ENCODE measurements at places on chromosomes 2 and 18.

DNA sequence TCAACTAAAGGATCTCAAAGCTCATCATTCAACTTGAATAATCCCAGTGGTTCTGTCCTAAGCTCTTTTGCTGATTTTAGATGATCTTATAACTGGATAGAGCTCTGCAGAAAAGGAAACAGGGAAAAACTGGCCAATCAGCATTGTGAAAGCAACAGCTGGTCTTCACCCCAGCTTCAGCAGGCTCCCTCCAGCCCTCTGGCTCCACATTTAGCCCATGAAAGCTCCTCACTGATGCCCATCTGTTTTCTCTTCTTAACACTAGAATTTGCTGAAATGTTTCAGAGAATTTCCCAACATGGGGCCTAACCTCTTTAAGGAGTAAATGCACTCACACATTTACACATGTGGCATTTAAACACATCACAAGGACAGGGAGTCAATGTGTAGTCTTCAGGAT is 223.3 kb downstream of the CNTNAP5 start:
- no peak for DNase-seq

DNA sequence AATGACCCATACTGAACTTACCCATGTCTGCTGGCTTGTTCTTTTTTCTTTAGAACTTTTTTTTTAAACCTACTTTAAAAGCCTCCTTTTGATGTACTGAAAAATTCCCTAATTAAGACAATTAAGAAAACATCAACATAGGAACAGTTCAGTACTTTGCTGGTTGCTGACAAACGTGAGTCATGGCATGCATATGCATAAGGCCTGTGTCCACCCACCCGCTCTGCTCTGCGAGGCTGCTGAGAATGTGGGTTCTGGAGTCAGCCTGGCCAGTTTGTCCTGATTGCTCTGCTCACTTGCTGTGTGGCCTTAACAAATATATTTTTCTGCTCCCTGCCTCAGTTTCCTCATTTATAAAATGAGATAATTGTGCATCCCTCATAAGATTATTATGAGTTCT is 27.3 kb downstream of the LAMA3 start:
- no peak for DNase-seq

DNA sequence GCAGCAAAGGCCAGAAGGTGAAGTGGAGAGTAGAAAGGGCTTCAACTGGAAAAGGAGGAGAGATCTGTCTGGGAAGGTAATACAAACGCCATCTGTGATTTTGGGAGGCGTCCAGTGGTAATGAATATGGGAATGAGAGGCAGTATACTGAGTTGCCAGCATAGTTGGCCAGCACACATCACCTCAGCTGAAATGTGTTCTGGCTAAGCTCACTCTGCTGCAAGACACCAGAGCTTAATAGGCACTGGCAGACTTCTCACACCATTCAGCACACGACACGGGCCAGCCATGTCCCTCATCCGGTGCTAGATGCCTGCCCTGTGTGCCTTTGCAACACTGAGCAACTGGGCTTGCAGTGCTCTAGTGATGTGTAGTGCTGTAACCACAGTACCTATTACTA is 277.1 kb downstream of the PIEZO2 start:
- DNase-seq, result no peak

DNA sequence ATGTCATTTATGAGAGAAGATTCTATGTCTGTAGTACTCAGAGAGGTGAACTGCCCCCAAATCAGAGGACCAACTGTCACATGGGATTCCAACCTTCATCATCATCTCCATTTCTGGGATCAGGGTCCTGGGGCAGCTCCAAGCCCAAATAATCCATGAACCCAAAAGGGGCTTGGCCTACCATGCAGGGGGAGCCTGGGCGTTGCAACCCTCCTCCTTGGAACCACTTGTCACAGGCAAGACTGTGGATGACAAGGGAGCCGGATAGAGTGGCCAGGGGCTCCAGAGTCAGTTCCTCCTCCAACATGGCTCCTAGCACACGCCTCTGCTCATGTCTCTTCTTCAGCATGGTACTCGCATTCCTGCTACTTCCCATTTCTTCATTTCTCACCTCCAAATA is 7.9 kb downstream of the CTLA4 start:
- DNase-seq, result peak; percentile 52

GRCh38 chr2:71893646-71894045 is 254.0 kb downstream of the CYP26B1 start:
- DNase-seq, result no peak

GRCh38 chr2:202009581-202009980 is 24.1 kb upstream of the FZD7 start:
- DNase-seq, result no peak

DNA sequence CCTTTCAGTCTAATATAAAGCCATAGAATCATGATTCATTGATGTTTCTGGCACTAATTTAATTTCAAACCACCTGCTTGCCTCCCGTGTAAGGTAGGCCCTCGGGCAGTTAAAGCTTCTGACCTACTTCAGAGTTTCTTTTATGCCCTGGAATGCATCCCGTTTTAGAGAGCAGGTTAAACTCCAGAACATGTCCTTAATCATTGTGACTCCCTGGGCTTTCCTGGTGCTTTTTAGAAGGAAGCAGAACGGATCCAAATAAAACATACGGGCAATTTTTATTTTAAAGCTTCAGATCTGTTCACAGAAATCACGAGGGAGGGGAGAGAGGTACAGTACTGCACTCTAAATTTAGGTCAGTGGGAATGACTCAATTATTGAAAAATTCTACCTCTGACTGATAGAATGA is 134.8 kb downstream of the GCA start:
- no peak for DNase-seq

DNA sequence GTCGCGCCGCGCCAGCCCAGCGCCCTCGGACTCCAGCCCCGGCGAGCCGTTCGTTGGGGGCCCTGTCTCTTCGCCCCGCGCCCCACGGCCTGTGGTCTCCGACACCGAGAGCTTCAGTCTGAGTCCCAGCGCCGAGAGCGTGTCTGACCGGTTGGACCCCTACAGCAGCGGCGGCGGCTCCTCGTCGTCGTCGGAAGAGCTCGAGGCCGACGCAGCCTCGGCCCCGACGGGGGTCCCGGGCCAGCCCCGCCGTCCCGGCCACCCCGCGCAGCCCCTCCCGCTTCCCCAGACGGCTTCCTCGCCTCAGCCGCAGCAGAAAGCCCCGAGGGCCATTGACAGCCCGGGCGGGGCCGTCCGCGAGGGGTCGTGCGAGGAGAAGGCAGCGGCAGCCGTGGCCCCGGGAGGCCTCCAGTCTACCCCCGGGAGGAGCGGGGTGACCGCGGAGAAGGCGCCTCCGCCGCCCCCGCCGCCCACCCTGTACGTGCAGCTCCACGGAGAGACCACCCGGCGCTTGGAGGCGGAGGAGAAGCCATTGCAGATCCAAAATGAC is 1.4 kb downstream of the PHLPP1 start:
- peak; percentile 45 for DNase-seq

DNA sequence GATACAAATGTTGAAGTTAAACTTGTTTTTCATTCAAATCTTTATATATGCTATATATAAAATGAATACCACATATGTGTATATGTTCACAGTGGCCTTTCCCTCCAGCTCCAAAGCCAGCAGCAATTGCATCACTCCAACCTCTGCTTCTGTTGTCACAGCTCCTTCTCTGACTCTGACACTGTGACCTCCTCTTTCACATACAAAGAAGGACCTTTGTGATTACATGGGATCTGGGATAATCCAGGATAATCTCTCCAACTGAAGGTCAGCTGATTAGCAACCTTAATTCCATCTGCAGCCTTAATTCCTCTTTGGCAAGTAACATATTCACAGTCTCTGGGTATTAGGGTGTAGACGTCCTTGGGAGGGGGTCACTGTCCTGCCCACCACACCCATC is 8.4 kb downstream of the FLACC1 start:
- DNase-seq, result no peak

DNA sequence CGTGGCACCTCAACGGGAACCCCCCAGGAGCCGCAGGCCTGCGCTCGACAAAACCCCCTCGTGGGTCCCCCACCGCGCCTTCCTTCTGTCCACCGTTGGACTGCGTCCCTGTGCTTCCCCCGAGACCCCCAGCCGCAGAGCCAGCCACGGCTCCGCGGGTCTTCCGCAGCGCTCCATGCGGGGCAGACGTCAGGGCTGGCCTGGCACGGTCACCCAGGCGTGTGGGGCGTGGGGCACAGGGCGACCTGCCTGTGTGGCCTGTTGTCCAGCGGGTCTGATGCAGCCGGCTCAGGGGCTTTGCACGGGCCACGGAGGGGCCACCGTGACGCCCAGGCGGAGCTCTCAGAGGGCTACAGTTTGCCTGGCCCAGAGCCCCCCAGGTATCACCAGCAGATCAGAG is 11.0 kb downstream of the NFATC1 start:
- no peak for DNase-seq

GRCh38 chr2:65204461-65205210 is 23.0 kb upstream of the ACTR2 start:
- DNase-seq, result no peak

DNA sequence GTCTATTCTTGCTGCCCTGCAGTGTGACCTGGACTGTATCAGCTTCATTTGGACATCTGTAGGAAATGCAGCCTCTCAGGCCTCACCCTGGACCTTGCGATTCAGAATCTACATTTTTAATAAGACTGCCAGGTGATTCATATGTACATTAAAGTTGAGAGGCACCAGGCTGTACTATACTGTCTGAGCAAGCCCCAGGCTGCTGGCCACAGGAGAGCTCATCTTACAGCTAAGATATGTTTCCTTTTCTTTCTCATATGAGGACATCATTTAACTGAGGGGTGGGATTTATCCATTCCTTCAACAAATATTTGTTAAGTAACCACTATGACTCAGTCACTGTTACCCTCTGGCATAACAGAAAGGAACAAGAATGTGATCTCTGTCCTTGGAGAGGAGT is 78.2 kb upstream of the GCFC2 start:
- DNase-seq, result no peak

DNA sequence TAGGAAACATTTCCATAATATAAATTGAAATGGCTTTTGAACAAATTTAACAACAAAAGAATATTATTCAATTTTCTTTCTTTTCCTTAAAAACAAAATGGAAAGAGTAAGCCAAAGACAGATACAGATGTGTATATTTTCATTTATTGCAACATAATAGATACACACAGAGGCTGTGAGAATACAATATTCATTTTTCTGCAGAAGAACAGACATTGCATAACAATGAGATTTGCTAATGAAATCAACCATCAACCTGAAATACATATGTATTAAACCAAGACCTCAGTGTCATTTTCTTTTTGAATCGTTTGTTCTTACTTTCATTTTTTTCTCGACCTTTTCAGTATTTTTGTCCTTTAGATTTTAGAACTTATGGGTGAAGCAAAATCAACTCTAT is 95.1 kb downstream of the BAZ2B start:
- DNase-seq, result no peak

DNA sequence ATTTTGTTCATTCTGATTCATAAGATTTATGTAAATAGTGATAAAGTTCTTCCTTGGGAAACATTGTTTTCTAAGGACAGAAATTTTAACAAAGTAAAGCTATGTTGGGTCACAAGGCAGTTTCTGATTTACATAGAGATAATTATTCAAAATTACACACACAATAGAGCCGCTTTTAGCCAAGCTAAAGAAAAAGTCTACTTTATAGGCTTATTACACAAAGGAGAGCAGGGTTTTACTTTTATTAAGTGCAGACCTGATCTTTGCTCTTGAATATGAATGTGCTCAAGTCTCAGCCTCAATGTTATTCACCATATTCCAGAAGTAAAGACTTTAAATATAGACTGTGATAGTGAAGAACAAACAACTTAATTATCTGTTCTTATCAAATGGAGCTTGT is 787.8 kb upstream of the LINC00305 start:
- no peak for DNase-seq

- no peak for DNase-seq
Measured at GRCh38 chr2:17442334-17442733, 75.9 kb downstream of the RAD51AP2 start.

DNA sequence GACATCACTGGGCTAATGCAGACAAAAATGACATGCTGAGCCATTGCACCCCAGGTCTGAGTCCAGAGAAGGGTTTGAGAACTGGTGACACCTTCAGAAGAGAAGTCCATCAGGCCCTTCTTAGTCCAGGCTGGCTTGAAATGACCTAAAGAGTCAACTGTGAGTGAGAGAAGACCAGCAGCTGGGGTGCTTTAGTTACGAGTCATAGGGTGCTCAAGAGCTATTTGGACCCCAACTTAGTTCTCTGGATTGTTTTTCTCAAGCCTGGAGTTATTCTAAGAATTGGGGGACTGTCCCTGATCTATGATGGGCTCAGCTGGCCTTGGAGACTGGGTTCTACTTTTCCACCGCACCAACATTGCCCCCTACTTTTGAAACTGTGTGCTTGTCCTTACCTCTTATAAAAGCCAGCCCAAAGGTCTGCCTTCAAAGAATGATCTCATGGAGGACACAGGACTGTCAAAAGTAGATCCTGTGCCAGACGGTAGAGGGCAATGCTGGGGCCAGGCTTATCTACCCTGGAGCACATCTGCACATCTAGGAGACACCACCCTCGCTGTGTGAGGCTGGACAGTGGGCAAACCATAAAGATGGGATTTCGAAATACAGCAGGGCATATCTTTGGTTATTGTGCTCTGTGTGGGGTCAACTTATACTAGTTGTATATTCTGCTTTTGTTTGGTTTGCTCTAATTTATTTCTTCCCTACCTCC is 333.0 kb upstream of the SLC14A2 start:
- DNase-seq, result no peak

DNA sequence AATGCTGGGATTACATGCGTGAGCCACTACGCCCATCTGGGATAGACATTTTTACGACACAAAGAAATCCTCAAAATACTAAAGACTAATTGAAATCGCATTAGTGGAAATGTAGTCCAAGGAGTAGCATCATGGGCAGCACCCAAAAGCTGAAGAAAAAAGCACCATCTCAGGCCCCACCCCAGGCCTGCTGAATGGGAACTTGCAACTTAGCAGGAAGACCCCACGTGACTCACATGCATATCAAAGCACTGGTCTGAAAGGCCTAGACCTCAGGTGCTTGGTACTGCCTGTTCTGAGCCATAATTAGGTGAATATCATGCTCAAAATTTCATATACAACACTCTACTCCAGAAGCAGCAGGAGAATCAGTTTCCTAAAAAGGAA is 28.9 kb downstream of the SPRED2 start:
- no peak for DNase-seq

- no peak for DNase-seq
Measured at GRCh38 chr2:173755798-173756197, 209.4 kb downstream of the SP3 start.

GRCh38 chr2:15539999-15540398 is 21.1 kb downstream of the NBAS start:
- no peak for DNase-seq

- DNase-seq, result no peak
Measured at GRCh38 chr18:10687161-10687925, 161.5 kb downstream of the NAPG start.

- DNase-seq, result peak; percentile 71
Measured at GRCh38 chr2:101474731-101475384, at the start of gene RFX8. RFX8 (minus strand) TSS chr2:101475112; CDS start chr2:101466848, 8,264 bp downstream.

GRCh38 chr2:116696223-116696622 is 1118.3 kb upstream of the DDX18 start:
- DNase-seq, result no peak
